ENCODE measurements at places on chromosomes 4 and X. TPM values are rescaled to one million over a fixed set of nuclear protein-coding genes. Genes with fewer than 3 reads are reported as not detected.
A peak's percentile ranks its signal among the peaks of the same experiment; 100 is the strongest.

DNA sequence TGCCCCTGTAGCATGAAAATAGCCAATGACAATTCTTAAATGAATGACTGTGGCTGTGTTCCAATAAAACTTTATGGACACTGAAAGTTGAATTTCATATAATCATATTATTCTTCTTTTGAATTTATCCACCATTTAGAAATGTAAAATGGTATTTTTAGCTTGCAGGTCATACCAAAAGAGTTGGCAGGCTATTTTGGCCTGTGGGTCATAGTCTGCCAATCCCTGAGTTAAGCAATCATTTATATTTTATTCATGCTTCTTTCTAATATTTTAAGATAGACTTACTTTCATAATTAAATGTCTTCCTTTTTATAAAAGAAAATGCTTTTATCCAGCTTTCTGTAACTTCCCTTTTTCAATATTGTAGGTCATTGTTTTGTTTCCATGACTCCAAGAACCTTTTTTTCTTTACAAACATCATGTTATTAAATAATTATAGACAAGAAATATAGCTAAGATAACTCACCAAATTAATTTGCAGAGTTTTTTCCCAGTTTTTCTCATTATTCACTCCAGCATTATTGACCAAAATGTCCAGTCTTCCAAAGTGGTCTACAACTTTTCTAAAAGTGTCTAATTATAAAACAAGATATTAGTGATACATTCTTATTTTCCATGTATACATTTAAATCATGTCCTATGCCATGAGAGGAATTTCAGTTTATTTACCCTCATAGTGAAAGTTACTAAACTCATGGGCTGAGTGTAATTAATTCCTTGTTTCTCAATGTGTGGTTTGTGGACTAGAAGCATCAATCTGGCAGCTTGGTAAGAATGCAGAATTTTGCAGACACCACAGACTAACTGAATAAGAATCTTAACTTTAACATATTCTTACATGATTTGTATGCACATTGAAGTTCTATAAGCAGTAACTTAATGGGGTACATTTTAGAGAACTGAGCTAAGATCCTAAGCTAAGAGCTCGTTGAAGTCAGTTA lies 4.5 kb downstream of the HPGD start:
- no peak for DNase-seq

- DNase-seq = no peak
Observed at GRCh38 chrX:103794119-103794518, 17.5 kb downstream of the PLP1 start.

DNA sequence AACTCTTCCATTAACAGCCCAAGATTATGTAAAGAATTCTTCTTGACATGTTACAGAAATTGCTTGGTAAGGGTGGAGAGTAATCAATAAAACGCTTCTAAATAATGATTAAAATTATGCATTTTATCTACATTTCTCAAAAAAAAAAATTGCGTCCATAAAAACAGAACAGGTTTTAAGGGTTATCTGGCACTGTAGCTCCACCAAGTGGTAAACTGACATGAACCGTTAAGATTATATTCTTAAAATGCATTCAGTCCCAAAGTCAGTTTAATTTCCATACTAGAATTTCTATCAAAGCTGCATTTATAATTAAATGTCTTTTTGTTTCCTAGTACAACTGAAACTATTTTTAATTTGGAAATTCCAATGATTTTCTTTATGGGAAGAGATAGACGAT lies 214.0 kb upstream of the UGT8 start:
- no peak for DNase-seq

- DNase-seq = no peak
Observed at GRCh38 chr4:184100297-184100885, 117.3 kb downstream of the ENPP6 start.

DNA sequence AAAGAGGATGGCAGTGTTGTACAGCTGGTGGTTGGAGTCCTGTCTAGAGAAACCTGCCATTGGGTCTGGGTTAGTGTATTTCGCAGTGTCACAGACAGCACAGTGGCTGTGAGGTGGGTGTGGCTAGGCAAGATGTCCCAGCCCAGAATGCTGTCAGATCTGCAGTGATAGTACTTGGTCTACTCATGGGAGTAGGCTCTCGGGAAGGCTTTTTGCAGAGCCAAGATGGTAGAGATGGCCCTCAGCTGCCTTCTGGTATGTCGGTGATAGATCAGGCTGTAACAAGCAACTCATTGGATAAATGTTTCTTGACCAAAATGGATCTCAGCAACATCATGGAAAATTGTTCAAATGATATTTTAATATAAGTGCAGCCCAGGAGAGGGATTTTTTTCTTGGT lies 84.3 kb upstream of the WDR1 start:
- DNase-seq = no peak

GRCh38 chr4:156493858-156494257 lies 477.7 kb downstream of the PDGFC start:
- no peak for DNase-seq

GRCh38 chr4:80361329-80361900 lies 25.9 kb downstream of the CFAP299 start:
- DNase-seq = peak; percentile 16

DNA sequence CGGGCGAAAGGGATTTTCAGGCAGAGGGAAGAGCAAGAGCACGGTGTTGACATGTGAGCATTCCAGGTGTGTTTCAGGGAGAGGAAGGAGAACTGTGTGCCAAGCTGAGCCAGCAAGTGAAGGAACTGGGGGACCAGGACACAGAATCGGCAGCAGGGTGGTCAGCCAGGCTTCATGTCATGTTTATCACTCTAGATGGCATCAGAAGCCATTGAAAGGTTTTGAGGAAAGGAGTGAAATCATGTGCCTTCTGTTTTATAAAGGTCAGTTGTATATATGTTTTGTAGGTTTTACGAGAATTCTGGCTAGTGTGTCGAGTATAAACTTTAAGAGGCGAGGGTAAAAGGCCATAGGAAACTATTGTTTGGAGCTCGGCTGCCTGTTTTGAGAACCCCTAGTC lies 682.3 kb downstream of the TRIML1 start:
- no peak for DNase-seq

DNA sequence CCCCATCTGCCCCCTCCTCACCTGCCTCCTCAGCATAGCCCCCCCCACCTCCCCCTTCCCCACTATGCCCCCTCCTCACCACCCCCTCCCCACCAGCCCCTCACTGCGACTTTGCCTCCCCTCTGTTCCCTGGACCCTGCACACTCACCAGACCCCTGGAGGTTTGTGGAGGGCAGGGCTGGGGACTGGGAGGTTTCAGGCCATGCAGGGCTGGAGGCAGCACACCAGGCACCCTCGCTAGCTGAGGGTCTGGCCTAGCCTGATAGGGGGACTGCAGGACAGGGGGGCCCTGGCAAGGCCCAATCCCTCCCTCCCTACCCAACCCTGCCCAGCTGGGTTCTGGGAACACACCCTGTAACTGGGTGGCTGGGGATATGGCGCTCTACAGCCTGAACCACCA lies 28.0 kb downstream of the TACC3 start:
- DNase-seq = no peak

DNA sequence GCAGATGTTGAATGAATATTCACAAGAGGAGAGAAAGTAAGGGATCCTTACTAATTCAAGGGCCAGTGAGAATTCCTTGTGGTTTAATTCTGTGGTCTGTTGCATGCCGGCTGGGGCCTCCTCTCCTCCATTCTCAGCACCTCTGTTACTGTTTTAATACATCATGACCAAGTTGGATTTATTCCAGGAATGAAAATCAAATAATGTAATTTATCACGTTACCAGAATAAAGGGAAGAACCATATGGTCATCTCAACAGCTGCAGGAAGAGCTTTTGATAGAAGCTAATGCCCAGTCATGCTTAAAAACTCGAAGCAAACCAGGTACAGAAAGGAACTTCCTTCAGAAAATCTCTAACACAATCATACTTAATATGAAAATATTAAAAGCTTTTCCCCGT lies 54.1 kb downstream of the GRK4 start:
- DNase-seq = no peak

DNA sequence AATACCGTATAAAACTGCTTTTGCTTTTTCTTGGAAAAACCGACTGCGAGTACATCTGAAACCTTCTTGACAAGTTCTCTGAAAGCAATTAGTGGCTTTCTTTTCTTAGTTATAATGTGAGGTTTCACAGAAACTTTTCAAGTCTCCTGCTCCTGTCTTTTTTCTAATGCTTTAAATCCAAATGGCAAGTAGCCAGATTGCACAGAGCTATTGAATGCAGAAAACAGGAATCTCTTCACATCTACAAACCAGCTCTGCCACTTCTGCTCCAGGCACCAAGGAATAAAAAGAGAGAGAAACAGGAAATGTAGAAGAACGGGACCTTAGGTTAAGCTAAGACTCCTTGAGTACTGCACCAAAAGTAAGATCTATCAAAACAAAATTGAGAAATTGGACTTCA lies 267.3 kb upstream of the TET2 start:
- DNase-seq = no peak

- DNase-seq = no peak
Observed at GRCh38 chr4:188783175-188783574, 643.9 kb downstream of the TRIML1 start.

DNA sequence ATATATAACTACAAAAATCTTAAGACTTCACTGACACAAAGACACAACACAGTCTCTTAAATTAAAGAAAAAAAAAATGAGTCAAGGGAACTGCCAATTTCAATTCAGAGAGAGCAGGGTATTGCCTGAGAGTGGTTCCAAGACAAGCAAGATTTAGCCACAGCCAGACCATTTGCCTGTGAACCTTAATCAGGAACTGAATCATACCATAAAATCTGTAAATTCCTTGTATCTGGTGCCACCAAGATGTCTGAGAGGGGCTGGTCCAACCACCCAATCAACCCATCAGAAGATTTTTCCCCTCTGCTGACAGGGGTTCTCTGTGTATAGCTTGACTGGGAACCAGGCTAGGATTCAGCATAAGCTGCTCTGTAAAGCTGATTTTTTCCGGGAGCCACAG lies 159.2 kb downstream of the CPEB2 start:
- no peak for DNase-seq

Gene DACH2
- polyA plus RNA-seq = 23.2 TPM

Gene MAGEA1
- polyA plus RNA-seq = not detected

Gene MID2
- polyA plus RNA-seq = 10.9 TPM

Gene DGKK
- polyA plus RNA-seq = 9.8 TPM

Gene SH3BP2
- 37.9 TPM for polyA plus RNA-seq

Gene RHOH
- 0.28 TPM for polyA plus RNA-seq

Measured in right renal pelvis (tissue), 4 donors.